Stimulated activated CD4-positive, alpha-beta T cell treated with anti-CD3 and anti-CD28 coated beads, Interleukin-4, amount 100 ng/mL, for 48 hours (primary cell): ENCODE measurements at places on chromosomes 5 and 9.

GRCh38 chr5:181281984-181282316, 21.0 kb upstream of the TRIM52 start:
- DNase-seq: no peak

- DNase-seq: no peak
Measured at GRCh38 chr9:127245637-127246164, 18.9 kb upstream of the GARNL3 start.

DNA sequence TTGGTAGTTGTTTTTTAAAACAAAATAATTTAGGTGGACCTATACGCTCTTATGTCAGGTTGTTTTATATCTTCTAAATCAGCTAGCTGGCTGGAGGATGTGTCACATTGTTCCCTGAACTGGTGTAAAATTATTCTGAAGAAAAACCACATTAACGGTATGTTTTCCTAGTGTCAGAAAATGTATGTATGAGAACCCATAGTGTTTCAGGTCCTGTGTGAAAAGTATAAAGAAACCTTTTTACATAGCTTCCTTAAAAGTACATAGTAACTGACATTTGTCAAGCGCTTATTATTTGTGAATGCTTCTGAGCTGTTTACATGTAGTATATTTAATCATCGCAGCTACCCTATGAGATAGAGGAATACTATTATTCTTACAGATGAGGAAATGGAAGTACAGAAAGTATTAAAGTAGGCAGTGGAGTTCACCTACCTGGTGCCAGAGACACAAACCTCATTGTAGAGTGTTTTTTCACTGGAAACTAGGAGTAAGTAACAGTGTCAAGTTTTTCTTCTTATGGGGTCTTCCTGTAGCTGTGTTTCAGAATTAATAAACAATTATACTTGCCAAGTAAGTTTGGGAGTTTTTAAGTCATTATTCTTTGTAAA, 10.4 kb upstream of the FAM120AOS start:
- no peak for DNase-seq

- no peak for DNase-seq
Measured at GRCh38 chr9:110128664-110129329, 79.2 kb downstream of the C9orf152 start.

DNA sequence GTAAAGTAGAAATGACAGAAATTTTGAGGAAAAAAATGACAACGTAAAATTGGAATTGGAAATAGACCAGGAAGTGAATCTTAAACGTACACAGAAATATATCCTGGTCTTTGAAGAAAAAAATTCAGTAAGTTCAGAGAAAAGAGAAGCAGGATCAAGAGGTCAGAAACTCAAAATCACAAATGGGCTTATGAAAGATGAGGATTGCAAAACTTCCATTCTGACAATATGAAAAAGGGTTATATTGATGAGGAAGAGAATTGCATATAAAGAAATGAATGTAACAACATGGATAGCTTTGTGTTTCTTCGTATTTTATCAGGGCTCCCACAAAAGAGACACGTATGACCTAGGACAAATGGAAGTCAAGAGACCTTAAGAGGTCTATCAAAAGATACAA, 58.1 kb downstream of the OXCT1 start:
- DNase-seq: no peak

GRCh38 chr5:14753947-14754346, 89.4 kb downstream of the OTULIN start:
- DNase-seq: no peak

DNA sequence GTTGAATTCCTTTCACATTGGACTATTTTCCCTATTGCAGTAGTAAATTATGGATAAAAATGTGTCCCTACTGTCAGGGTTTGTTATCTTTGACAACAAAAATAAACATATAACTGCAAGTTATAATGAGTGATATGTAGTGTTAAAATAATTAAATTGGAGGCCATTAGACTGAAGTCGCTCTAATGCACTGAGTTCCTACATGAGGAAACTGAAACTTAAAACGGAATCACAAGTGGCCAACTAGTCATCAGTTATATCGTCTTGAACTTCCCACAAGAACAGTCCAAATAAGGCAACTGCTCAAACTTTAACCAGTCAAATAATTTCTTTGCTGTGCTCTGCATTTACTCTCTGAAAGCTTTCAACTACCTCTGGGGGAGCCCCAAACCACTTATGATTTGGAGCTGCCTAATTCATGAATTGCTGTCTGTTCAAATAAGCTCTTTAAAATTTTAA, 2.1 kb upstream of the IFT74 start:
- DNase-seq: no peak

GRCh38 chr5:153086486-153086885, 404.0 kb upstream of the GRIA1 start:
- no peak for DNase-seq

GRCh38 chr5:169921384-169921783, 58.9 kb downstream of the INSYN2B start:
- no peak for DNase-seq

DNA sequence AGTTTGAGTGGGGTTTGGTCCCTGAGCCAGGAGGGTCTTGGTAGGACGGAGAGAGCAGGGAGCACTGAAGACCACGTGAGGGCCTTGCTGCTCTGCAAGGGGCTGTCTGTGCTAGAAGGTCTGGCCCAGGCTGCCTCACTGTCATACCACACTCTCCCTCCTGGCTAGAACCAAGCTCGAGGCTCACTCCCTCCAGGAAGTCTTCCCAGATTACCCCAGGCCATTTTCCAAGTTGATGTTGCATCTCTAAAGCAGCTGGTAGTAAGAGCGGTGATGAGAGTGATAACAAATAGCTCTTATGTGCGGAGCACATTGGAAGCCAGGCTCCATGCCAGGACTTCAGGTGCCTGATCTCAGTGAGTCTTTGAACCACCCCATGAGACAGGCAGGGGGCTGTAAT, 6.6 kb downstream of the MYMK start:
- DNase-seq: no peak

GRCh38 chr9:99472240-99472915, 250.3 kb downstream of the SEC61B start:
- DNase-seq: no peak

GRCh38 chr5:80010754-80011392, 19.8 kb upstream of the MTX3 start:
- no peak for DNase-seq

- DNase-seq: no peak
Measured at GRCh38 chr5:102554728-102555127, 55.9 kb upstream of the SLCO6A1 start.

- no peak for DNase-seq
Measured at GRCh38 chr5:163915481-163915961, 410.1 kb downstream of the MAT2B start.

- DNase-seq: no peak
Measured at GRCh38 chr5:114358329-114358728, 3.5 kb upstream of the KCNN2 start.

- DNase-seq: no peak
Measured at GRCh38 chr5:103013933-103014552, 105.9 kb downstream of the GIN1 start.

- no peak for DNase-seq
Measured at GRCh38 chr9:76564297-76564696, 105.3 kb downstream of the GCNT1 start.

GRCh38 chr9:28059192-28059591, 485.9 kb upstream of the C9orf72 start:
- DNase-seq: no peak

DNA sequence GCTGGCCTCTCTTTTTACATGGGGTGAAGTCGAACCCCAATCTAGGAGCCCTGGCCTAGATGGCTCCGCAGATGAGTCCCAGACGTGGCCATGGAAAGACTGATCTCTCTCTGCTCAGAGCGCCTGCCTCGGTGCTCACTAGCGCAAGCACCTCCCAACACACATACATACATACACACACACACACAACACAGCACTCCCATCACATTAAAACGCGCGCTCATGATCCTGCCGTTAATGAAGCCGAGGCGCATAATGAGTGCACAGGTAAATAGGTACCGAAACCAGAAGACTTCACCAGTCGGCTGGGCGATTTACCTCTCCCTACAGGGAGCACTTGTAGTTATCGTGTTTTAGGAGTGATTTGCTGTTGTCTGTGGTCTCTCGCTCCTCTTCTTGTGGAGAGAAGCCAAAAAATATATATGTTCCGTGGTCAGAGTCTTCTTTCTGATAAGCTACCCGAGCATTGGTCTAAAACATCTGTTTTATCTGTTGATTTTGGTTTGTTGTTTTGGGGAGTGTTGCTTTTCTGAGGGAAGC, 207.7 kb downstream of the MEF2C start:
- DNase-seq: no peak

GRCh38 chr9:123345567-123345955, 10.4 kb upstream of the CRB2 start:
- DNase-seq: no peak
